DMS153 (cell line): ENCODE measurements at places on chromosomes 12 and 14.
A peak's percentile ranks its signal among the peaks of the same experiment; 100 is the strongest.

DNA sequence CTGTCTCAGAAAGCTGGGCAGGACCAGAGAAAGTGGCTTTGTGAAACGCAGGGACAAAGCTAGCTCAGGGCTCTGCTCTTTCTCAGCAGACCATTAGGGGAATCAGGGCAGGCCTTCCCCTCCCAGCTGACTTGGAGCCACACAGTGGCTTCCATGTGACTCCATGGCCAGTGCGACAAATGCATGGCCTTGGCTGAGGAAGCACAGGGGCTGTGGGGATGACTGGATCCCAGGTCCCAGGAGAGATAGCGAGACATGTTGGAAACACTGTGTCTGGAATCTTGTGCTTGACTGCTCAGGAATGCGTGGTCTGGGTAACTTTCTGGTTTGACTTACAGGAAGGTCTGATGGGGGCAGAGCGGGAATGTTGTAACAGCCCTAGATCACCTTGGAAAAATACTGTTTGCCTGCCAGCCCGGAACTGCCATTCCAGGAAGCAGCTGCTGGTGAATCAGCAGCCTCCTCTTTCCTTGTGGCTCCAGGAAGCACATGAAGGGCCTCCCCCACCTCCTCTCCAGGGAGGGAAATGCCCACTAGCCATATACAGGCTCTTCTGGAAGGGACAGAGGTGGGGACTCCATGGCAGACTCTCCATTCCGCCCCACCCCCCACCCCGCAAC lies 133.5 kb upstream of the HIF1A start:
- peak; percentile 83 for DNase-seq

DNA sequence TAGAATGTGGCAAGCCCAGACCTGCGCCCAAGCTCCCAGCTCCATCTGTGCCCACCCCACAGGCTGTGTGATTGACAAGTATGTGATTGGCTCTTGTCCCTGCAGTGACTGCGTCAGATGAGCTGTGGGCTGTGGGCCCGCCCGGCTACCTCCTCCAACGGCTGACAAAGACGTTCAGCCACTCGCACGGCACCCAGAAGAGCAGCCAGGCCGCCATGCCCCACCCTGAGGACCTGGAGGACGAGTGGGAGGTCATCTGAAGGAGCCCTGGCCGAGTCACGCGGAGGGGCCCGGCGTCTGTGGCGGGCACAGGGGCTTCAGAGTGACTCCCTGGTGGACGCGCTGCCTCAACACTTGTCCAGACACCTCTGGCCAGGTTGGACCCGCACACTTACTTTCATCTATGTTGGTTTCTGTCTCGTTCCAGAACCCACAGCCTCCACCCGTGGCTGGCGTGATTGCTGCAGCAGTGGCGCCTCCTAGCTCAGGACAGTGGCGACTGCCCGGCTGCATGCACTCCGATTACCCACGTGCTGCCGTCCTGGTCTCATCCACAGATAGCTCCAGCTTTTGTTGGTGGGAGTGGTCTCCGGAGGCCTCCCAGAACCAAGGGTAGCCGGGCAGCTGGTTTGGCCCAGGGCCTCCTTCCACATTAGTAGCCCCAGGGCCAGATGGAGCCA lies 11.4 kb downstream of the ANKRD9 start:
- DNase-seq, result no peak

DNA sequence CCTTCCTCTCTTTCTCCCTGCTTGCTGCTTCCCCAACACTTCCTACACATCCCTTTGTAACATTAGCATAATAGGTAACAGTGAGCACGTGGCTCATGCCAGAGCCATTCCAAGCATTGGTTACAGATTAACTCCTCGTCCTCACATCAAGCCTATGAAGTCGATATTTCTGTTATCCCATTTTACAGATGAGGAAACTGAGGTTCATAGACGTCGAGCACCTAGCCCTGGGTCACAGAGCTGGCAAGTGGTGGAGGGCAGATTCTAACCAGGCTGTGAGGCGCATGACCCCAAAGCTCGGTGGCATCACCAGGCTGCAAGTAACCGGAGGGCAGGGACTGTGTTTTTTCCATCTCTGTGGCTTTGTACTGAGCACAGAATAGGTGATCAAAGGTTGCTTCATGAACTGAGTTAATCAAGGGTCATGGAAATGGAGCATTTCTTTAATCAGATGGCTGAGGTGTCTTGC lies 5.7 kb upstream of the SERPINA1 start:
- DNase-seq, result no peak

- DNase-seq, result no peak
Measured at GRCh38 chr14:44113769-44114730, 393.0 kb downstream of the FSCB start.

- DNase-seq, result no peak
Measured at GRCh38 chr14:81716953-81717352, 183.3 kb upstream of the SEL1L start.

GRCh38 chr12:93706824-93707223 lies 29.6 kb downstream of the CRADD start:
- no peak for DNase-seq

DNA sequence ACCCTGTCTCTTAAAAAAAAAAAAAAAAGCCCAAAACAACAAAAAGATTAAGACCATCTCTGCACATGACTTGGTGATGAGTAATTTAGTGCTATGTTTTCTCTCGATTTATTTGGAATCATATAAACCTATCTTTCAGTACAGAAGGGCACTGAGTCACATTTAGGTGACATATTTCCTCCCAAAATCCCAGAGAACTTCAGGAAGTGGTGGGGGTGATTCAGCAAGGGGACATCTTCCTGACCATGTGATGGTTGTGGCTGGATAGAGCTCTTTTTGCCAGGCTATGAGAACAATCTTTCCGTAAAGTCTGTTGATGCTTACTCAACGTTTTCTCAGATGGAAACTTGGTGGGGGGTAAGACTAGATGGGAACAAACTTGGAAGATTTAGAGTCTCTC lies 50.0 kb downstream of the PPFIBP1 start:
- DNase-seq, result no peak

- DNase-seq, result no peak
Measured at GRCh38 chr12:96399120-96399918, 920 bp downstream of the CDK17 start.

DNA sequence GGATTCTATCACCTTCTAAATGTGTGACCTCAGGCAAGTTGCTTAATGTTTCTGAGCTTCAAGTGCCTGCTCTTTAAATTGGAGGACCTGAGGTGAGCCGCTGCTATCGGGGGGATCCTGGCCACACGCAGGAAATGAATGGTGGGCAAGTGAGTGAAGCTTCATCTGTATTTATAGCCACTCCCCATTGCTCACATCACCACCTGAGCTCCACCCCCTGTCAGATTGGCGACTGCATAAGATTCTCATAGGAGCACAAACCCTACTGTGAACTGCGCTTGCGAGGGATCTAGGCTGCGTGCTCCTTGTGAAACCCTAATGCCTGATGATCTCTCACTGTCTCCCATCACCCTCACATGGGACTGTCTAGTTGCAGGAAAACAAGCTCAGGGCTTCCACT lies 158.6 kb upstream of the CCND2 start:
- DNase-seq, result no peak

GRCh38 chr12:119069147-119069642 lies 87.9 kb downstream of the SRRM4 start:
- peak; percentile 74 for DNase-seq

- DNase-seq, result no peak
Measured at GRCh38 chr12:5022465-5023061, 21.1 kb upstream of the KCNA5 start.

GRCh38 chr12:75977590-75977951 lies 54.0 kb downstream of the PHLDA1 start:
- DNase-seq, result no peak

GRCh38 chr12:43807386-43807785 lies 1.3 kb upstream of the TWF1 start:
- no peak for DNase-seq

- no peak for DNase-seq
Measured at GRCh38 chr12:65699251-65699650, 125.0 kb upstream of the HMGA2 start.

- DNase-seq, result no peak
Measured at GRCh38 chr14:43356979-43357545, 1150.0 kb downstream of the FSCB start.

GRCh38 chr12:6763380-6763779 lies 2.8 kb upstream of the PTMS start:
- no peak for DNase-seq

GRCh38 chr14:41605550-41606281 lies 960 bp upstream of the LRFN5 start:
- DNase-seq, result peak; percentile 73

GRCh38 chr12:117068492-117068891 lies 30.7 kb downstream of the TESC start:
- no peak for DNase-seq

DNA sequence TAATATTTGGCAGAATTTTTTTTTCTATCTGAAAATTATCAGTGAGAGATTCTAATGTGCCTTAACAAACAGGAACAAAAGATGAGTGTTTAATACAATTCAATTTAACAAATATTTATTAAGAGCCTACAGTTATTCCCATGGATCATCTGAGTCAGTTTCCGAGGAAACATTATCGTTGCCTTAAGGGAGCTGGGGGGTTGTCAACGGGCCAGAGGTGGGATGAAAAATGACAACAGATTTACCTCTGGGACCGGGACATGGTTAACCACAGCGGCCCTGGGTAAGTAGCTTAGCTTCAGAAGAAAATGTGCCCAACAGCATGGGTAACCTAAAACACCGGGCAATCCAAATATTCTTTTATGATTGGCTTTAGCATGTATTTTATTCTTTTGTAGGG lies 113.6 kb downstream of the DAD1 start:
- no peak for DNase-seq

DNA sequence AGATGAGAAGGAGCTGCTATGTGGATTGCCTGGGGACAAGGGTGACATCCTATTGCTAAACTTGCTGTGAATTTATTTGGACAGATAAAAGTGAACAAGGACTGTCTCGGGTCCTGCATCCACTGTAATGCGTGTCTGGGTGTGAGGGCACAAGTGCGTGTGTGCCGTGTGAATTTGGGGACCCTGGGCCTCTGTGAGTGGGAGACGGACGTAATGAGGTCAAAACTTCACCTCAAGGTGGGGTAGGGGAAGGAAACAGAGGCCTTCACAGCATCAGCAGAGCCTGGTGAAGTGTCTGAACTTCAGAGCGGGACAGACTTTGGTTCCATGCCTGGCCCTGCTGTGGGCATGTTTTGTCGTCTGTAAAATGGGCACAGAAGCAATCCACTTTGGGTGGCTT lies 14.8 kb downstream of the ASB2 start:
- DNase-seq, result no peak

- DNase-seq, result no peak
Measured at GRCh38 chr12:64739778-64740177, 19.4 kb downstream of the GNS start.

- DNase-seq, result no peak
Measured at GRCh38 chr12:2845280-2845679, 10.4 kb upstream of the NRIP2 start.

- DNase-seq, result no peak
Measured at GRCh38 chr14:76109087-76109880, 42.4 kb upstream of the GPATCH2L start.

DNA sequence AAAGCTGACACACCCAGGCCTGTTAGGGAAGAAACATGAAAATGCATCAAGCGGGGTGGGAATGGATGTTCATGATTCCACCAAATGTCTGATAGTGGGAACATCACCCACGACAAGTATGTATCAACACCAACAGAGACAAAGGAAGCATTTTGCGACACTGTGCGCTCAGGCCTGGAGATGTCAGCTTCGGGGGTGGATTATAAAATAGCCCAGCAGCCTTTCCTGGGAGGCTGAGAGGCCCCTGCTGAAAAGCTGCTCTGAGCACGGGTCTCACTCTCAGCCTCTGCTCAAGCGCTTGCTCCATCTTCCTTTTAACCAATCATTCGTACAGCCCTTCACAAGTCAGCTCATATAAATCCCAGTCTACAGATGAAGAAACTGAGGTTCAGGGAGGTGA lies 213.5 kb downstream of the BCL11B start:
- DNase-seq, result no peak

- no peak for DNase-seq
Measured at GRCh38 chr12:7374423-7375144, 69.4 kb downstream of the CD163L1 start.

- no peak for DNase-seq
Measured at GRCh38 chr14:100282766-100283419, 23.4 kb downstream of the SLC25A29 start.

DNA sequence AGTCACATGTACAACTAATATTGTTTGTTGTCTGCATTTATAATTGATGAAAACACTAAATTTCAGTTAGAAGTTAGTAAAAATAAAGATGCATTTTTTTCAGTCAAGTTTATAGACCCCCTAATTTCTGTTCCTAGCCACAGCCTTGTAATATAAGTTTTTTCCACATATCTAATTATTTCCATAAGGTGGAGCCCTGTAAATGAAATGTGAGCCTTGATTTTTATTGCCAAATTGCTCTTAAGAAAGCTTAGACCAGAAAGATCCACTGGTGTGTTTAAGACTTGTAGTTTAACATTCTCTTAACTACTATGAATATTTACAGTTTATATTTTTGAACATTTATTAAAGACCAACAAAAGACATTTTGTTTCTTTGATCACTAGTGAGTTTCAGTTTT lies 322.1 kb upstream of the RGS6 start:
- no peak for DNase-seq

GRCh38 chr12:53235164-53235563 lies 3.2 kb upstream of the RARG start:
- DNase-seq, result no peak

GRCh38 chr14:77890873-77891272 lies 91.0 kb downstream of the ADCK1 start:
- no peak for DNase-seq

DNA sequence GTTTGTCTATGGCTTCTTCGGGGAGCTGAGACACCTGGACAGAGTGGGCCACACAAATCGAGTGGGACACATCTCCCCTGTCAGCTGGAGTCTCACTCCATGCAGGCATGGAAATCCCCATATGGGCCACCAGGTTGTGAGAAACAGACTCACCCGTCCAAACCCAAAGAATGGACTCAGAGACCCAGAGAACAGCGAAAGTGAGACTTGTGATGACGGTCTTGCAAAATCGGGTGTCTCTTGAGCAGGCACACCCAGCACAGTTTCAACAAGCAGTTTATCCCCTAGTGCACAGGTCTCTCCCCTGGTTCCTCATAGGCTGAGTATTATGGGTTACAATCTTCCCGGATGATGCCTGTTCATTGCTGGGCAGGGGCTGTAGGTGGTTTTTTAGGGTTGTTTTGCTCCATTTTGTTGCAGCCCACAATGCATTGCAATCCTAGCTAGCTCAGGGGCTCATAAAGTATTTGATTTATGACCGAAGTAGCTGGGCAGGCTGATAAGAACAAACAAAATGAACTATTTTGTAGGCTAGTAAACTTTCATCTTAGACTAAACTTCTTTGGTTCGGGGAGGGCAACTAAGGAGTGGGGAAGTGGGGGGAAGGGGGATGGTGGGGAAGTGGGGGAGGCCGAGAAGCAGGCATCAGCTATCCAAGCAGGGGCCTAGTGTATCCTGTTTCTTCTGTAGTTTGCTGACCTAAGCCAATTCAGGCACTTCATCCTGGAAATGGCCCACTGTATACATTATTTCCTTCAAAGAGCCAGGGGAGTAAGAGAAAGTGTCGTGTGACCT lies 45.3 kb downstream of the IQSEC3 start:
- no peak for DNase-seq

DNA sequence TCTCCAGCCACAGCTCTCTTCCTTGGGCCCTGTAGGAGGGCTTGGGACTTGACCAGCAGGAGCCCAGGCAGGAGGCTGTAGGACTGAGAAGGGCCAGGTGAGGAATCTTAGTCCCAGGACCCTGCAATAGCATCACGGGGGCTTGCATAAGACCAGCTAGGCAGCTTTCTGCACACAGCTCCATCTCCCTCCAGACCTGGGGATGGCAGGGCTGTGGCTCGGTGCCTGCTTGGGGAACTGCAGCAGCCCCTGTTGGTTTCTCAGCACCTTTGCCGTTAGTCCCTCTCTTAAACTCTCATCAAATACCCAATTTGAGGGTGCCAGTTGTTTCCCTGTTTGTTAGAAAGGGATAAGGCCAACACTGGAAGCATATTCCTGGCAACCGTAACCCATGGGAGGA lies 14.3 kb downstream of the DIO3 start:
- DNase-seq, result no peak
